ENCODE measurements at places on chromosomes 6 and 20. TPM values are rescaled to one million over a fixed set of nuclear protein-coding genes. Genes with fewer than 3 reads are reported as not detected.

Gene KCNG1
- total RNA-seq: 44.2 TPM

Gene ID4
- total RNA-seq: 114 TPM

Gene FERMT1
- 24.7 TPM for total RNA-seq

GRCh38 chr6:128078276-128078675, 177.4 kb upstream of the THEMIS start:
- DNase-seq: no peak

GRCh38 chr20:2195614-2196013, 94.0 kb downstream of the STK35 start:
- DNase-seq: no peak

- no peak for DNase-seq
Measured at GRCh38 chr6:149170564-149171452, 146.7 kb upstream of the TAB2 start.

DNA sequence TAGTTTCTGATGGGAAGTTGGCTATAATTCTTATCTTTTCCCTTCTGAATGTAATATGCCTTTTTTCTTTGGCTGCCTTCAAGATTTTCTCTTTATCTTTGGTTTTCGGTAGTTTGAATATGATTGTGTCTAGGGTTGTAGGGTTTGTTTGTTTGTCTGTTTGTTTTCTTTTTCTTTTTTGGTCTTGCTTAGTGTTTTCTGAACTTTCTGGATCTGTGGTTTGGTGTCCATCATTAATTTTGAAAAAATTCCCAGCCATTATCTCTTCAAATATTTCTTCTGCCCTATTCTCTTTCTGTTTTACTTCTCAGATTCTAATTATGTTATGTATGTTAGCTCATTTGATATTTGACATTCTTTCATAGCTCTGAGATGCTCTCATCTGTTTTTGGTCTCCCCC, 79.4 kb downstream of the CHMP4B start:
- no peak for DNase-seq

GRCh38 chr20:17854307-17854903, 114.2 kb downstream of the SNX5 start:
- no peak for DNase-seq

DNA sequence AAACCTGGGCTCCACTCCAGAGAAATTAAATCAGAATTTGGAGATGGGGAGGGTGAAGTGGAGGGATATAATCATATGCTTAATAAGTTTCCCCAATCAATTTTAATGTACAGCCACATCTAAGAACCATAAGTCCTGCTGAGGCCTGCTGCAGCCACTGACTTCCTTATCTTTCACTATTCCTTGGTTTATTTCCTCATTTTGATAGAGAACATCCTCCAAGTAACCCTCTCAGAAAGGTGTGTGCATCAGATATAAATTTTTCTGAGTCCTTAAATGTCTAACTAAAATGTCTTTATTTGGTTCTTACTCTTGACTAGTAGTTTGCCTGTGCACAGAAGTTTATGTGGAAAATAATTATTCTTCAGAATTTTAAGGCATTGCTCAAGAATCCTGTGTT, 23.7 kb upstream of the SIRT5 start:
- no peak for DNase-seq

GRCh38 chr6:127297502-127298070, 30.9 kb downstream of the RNF146 start:
- no peak for DNase-seq

- no peak for DNase-seq
Measured at GRCh38 chr6:72321788-72322187, 300.1 kb upstream of the KCNQ5 start.

DNA sequence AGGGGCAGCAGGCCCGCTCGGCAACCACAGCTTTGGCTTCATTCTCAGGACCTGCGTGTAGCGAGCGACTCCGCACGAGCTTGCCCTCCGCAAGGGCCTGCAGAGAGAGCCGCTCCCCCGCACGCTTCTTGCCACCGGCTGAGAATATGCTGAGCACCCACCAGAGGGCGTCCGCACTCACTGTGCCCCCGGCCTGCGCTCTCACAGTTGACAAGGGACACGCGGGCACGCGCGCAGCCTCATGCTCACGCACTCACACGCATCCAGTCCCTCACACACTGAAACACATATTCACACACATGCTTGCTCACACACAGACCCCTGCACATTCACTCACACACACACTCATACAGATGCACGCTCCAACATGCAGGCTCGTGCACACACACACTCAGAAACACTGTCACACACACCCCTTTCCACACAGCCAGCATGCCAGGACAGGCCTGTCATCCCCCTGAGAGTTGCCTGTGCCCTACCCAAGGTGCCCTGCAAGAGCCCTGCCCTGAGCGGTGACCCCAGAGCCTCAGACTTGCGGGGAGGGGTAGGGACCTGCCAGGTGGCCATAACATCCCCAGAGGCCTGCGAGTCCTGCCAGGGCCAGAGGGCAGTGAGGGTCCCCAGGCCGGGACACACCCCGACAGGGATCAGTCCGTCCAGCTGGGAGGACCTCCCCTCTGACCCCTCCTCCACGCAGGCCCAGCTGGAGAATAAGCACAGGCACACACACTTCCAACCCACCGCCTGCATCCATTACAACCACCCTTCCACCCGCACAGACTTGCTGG, 174.1 kb downstream of the BMP7 start:
- DNase-seq: peak; percentile 48

GRCh38 chr20:53281557-53282117, 309.5 kb downstream of the TSHZ2 start:
- DNase-seq: no peak

GRCh38 chr20:23222531-23223200, 127.9 kb upstream of the NXT1 start:
- no peak for DNase-seq

GRCh38 chr6:139448051-139448649, 73.7 kb upstream of the CITED2 start:
- DNase-seq: no peak

DNA sequence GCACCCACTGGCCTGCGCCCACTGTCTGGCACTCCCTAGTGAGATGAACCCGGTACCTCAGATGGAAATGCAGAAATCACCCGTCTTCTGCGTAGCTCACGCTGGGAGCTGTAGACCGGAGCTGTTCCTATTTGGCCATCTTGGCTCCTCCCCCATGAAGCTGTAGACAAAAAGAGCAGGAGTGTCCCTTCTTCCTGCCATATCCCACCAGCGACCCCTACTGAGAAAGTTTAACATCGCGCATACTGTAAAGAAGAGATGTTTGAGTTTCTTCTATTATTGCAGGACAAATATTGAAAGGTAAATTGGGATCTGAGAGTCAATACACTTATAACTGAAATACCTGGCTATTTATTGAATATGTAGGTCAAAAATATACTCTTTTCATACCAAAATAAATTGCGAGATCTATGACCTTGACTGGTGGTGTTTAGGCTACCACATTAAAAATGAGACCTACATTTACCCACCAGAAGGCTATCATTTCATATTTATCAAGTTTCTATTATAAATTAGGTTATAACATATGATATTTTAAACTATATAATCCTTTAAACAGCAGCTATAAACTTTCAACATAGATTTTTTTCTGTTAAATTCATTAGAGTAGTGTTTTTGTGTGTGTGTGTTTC, 586.3 kb downstream of the HTR1B start:
- peak; percentile 71 for DNase-seq

DNA sequence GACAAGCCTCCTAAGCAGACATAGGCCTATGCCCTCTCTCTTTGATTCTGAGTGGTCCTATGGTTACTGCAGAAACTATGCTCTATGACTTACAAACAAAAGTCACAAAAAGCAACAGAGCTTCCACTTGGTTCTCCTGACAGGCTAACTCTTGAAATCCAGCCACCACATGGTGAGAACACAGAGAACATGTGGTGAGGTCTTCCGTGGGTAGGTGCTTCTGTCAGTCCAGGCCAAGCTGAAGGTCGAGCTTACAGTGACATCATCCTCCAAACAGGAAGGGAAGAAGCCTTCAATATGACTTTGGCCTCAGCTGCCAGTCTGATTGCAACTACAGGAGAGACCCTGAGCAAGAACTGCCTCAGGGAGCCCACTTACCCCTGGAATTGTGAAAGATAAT, 265.5 kb downstream of the TBX18 start:
- no peak for DNase-seq

DNA sequence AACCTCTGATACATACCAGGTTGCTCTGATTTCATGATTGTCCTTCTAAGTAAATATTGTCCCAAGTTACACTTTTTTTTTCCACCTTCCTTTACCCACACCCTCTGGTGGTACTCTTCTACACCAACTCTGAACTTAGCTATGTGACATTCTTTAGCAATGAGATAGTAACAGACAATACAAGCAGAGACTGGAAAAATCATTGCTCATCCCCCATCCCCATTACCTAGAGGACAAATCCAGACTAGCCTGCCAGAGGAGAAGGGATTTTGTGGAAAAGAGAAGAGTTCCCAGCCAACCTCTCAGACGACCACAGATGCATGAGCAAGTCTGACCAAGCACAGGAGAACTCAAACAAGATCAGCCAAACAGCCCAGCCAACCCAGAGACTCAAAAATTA, 32.8 kb upstream of the TFAP2B start:
- no peak for DNase-seq

DNA sequence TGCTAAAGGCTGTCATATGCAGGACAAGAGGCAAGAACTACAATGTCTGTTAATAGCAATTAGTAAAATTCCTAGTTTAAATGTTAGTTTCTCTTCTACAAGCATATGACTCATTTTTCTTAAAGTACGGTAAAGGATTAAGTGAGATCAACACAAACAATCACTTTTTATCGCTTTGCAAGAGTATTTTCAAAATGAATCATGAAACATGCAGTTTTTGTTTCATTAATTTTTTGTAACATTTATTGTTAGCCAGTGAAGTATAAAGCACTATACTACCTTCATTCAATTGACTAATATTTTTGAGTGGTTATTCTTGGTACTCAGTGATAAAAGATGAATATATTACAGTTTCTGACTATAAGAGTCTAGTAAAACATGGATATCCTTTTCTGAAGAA, 138.6 kb downstream of the AHI1 start:
- DNase-seq: no peak

Data from mesothelial cell of epicardium (in vitro differentiated cells).